CD4-positive, alpha-beta T cell treated with Interleukin-17A for 4 hours (primary cell): ENCODE measurements at places on chromosomes 4 and X.

DNA sequence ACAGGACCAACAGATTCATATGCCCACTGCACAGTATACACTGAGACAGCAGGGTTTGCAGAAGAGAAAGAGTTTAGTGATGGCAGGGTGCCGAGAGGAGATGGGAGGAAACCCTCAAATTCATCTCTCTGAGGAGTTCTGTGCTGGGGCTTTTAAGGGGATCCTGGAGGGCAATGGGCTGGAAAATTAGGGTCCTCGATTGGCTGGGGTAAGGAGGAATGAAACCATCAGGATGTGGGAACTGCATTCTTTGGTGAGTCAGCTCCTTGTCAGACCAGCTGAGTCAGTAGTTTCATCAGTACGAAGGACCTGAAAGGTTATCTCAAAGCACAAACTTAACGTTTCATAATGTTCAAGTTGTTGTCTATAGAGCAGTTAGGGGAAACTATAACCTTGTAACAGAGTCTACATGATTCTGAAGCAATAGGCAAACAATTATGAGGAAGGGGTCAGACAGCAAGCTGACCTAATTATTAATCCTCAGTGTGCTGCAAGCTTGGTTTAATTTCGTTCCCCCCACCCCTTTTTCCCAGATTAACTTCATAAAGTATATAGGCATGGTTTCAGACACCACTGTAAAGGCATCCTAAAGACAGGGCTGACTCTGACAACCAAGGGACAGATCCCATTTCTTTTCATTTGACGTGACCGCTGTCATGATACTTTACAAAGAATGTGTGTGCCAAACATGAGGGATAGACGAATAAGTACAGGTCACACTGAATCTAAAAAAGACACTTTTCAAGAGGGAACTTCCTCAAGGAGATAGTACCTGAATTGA is 1.5 kb upstream of the MSMO1 start:
- DNase-seq, result no peak

- DNase-seq, result peak; percentile 50
These were observed 36.1 kb downstream of the NBDY start for GRCh38 chrX:56764975-56765791.

GRCh38 chrX:81241753-81242152 is 39.9 kb downstream of the SH3BGRL start:
- DNase-seq, result no peak

- no peak for DNase-seq
These were observed 23.8 kb downstream of the ARHGAP10 start for GRCh38 chr4:147755561-147756295.

- no peak for DNase-seq
These were observed 125.6 kb downstream of the THOC2 start for GRCh38 chrX:123607270-123607669.

DNA sequence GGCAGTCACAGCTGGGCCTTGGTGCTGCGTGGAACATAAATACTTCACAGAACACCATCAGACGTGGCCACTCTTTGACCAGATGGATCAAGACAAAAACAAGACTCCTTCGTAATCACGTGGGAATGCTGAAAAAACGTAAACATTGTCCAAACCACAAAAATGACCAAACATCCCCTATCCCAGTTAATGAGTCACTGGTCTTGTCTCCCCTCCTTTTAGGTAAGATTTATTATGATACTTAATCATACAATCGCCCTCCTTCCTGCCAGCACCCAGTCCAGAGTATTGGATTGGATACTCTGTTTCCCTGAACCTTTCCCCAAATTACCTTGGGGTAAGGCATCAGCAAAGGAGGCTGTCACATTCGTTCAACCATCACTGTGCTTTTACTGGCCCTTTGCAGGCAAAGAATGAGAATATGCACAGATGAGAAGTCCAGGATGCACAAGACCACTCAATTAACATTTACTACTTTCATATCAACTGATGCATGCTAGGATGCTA is 601 bp upstream of the TCEANC start:
- DNase-seq, result no peak

GRCh38 chr4:138977524-138977923 is 38.1 kb upstream of the NOCT start:
- DNase-seq, result no peak

DNA sequence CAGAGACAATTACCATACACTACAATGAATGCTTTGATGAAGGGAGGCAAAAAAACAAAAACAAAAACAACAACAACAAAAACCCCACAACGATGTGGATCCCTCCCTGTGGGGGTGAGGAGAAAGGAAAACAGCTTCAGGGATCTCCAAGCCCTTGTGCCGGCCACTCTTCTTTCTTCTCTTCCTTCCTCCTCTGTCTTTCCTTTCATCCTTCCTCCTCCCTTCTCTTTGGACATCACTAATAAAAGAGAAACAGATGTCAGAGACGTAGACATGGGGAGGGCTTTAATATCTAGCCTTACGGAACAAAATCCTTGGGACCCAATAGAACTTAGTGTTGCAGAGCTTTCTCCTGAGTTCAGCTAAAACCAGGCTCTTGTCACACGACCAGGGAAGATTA is 18.8 kb upstream of the STX18 start:
- DNase-seq, result no peak

- no peak for DNase-seq
These were observed 188.4 kb upstream of the TRPC5 start for GRCh38 chrX:112270991-112271390.

DNA sequence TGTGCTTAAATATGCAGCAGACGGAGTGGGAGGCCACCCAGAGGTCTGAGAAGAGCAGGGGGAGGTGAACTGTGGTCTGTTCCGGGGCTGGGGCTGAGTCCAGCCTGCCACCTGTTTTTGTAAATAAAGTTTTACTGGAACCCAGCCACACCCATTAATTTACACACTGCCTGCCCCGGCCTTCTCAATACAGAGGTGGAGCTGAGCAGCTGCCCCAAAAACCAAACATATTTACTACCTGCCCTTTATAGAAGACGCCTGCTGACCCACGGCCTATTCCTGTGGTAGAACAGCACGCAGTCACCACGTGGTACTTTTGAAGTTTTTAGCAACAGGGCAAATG is 45.9 kb downstream of the FGFRL1 start:
- no peak for DNase-seq

- no peak for DNase-seq
These were observed 449.8 kb downstream of the C4orf33 start for GRCh38 chr4:129545599-129546278.

GRCh38 chr4:129314781-129315180 is 218.8 kb downstream of the C4orf33 start:
- DNase-seq, result no peak

- DNase-seq, result no peak
These were observed 4.1 kb downstream of the CAMK2D start for GRCh38 chr4:113757486-113757885.

DNA sequence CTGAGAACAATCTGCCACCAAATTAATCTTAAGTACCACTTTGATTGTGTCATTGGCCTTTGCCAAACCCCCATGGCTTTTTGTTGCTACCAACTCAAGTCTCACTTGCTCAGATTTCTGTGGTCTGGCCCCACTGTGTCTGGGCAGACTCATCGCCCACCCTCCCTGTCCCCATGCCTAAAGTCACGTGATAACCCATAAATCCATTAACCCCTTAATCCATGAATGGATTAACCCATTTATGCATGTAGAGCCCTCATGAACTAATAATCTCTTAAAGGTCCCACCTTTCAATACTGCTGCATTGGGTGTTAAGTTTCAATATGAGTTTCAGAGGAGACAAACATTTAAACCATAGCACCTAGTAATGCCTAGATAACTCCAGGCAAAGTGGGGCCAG is 78.5 kb upstream of the BLTP1 start:
- no peak for DNase-seq
